ENCODE measurements at places on chromosomes 6 and 20.

GRCh38 chr6:27078734-27079357, 168.7 kb upstream of the PRSS16 start:
- no peak for DNase-seq

DNA sequence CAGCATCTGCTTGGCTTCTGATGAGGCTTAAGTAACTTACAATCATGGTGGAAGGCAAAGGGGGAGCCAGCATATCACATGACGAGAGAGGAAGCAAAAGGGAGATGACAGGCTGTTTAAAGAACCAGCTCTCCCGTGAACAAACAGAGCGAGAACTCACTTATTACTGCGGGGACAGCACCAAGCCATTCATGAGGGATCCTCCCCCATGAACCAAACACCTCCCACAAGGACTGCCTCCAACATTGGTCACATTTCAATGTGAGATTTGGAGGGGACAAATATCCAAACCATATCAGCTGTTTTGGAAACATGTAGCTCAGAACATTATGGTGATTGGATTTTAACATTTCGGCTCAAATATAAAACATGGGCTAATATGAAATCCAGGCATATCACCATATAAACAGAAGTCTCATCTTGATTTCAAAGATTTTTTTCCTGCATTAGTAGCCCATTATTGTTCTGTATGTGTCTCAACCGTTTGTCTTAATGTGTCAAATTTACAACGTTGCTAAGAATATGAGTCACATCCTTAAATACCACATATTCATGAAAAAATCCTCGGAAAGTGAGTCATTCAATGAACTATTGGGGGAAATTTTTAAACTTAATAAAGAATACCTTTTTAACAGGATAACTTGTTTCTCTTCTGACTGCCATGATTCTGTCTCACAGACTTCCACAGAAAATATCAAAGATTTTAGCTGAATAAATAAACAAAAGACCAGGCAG, 894.3 kb downstream of the TFAP2A start:
- no peak for DNase-seq

DNA sequence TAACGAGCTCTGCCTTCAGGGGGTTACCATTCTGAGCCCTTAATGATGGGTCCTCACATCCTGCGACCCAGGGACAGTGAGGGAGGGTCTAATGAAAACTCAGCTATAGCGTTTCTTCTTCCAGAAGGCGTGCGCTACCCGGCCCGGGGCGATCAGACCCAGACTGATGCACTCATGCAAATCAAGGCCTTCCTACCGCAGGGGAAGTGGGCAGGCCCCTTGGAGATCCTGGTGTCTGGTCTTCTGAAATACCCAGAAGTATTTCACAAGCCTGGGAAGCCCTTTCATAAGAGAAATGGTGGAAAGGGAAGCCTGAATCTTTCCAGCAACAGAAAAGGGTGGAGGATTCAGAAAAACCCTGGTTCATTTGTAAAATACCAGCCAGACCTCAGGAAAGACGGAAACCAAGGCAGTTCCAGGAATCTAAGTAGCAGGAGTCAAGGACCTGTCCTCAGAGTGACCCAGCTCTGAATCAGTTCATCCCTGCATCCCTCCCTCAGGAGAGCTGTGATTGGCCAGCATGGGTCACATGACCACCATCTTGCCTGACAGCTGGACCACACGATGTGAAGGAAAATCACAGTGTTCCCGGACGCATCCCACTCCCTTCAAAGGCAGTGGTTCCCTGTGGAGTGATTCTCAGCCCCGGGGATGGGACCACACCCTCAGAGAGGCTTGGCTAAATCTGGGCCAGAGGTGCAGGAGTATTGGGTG, 12.7 kb downstream of the BFSP1 start:
- no peak for DNase-seq

DNA sequence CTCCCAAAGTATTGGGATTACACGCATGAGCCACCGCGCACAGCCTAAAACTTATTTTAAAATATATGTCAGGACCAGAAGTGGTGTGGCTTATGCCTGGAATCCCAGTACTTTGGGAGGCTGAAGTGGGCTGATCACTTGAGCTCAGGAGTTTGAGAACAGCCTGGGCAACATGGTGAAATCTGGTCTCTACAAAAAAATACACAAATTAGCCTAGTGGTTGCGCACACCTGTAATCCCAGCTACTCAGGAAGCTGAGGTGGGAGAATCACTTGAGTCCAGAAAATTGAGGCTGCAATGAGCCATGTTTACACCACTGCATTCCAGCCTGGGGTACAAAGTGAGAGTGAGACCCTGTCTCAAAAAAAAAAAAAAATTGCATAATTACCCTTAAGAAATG, 13.7 kb downstream of the PXT1 start:
- DNase-seq: no peak

DNA sequence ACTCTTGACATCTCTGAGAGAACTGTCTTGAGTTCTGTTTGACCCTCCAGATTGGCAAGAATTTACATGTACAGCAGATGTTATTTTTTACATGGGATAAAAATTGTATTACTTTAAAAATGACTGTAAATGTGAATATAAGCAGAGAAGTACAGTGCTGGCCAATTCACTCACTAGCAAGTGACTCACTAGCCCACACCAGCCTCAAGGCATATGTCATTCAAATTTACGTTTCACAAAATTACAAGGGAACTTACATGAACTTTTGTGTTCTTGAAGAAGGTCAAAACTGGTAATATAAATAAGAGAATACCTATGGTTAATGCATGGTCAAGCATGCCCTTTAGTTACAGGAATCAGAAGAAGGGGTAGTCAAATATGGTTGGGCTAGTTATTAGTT, 54.0 kb upstream of the HMGCLL1 start:
- DNase-seq: no peak

DNA sequence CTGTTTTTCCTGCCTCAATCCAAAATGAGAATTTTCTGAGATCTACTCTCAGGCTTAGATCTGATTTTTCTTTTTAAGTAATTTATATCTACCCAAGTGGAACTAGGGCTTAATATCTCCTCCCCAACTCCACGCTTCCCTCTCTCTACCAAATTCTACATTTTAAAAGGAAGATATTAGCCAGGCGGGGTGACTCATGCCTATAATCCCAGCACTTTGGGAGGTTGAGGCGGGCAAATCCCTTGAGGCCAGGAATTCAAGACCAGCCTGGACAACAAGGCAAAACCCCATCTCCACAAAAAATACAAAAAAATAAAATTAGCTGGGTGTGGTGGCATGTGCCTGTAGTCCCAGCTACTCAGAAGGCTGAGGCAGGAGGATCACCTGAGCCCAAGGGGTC, 61.0 kb downstream of the MTFR2 start:
- DNase-seq: no peak

GRCh38 chr6:165671222-165671768, 8.3 kb upstream of the PDE10A start:
- no peak for DNase-seq

DNA sequence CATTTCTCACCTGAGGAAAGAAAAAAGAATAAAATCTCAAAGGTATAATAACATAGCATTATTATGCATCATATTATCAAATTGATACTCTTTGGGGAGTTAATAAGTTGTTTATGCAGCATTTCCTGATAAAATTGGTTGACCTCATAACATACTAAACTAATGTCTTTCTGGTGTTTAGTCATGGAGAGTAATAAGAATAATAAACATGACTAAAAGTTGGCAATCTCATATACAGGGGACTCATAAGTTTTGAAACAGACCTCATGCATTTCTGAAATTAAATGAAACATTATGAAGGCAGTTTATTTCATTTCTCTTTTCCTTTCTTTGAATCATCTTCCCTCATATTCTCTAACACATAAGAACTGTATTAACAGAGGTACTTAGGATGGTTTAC, 60.5 kb upstream of the PRDM1 start:
- DNase-seq: no peak

DNA sequence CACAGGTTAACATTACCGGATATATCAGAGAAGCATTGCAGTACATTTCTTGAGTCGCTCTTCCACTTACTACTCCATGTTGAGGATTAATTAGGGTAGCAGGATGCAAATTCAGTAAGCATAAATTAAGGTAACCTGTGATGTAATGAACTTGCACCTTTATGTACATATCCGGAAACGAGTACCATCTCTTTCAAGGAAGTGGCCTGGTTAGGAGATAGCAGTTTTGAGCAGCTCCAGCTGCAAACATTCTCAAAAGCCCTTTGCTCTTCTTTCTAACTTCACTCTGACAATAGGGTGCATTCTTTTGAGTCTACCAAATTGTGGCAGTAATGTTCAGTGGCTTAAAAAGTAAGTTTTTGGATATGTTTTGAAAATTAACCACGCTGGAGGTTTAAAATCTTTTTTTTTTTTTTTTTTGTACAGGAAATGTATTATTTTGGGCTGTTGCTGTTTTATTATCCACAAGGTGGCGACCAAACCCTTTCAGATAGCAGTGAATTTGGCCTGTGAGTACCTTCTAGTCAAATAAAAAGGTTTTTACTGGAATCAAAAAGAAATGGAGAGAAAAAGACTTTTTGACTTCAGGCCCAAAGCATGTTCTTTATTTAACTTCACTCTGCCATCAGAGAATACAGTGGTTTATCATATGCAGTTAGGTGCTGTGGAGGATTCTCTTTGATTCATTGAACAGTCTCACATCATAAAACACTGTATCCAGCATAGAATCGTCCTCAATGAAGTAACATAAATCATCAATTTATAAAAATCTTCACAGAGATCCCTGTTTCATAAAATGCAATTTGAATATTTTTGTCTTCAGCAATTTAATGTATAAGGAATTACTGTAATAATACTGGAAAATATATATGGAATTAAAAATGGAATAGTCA, 8.9 kb downstream of the FAM217B start:
- no peak for DNase-seq

DNA sequence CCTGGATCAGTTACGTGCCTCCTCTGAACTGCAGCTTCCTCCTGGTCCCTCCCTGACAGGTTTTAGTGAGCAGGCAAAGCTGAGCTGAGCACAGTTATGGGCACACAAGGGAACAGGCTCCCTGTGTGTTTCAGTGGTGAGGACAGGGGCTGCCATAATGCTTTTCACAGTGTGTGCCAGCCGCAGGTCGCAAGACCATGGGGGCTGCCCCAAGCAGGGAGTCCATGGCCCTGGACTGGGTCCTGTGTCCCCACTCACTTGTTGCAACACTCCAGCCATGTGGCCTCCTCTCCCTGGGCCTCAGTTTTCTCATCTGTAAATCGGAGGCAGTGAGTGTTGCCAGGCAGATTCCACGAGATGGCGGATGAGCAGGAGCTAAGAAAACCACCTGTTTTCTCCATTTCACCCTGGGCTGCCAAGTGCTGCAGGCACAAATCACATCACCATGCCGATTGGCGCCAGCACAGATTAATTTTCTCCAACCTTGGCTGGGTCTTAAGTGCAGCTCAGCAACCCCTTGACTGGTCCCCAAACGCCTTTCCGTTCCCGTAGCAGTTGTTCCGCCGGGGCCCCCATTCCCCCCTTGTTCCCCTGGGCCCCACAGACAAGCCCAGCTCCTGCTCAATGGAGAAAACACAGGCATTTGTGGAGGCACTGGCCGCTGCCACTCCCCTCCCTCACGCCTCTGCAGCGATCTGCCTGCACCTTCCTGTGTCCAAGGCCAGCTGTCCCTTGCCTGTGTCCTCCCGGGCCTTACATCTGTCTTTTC, 57.1 kb upstream of the NNAT start:
- DNase-seq: no peak

- no peak for DNase-seq
Measured at GRCh38 chr6:41877051-41877680, 18.0 kb downstream of the USP49 start.

DNA sequence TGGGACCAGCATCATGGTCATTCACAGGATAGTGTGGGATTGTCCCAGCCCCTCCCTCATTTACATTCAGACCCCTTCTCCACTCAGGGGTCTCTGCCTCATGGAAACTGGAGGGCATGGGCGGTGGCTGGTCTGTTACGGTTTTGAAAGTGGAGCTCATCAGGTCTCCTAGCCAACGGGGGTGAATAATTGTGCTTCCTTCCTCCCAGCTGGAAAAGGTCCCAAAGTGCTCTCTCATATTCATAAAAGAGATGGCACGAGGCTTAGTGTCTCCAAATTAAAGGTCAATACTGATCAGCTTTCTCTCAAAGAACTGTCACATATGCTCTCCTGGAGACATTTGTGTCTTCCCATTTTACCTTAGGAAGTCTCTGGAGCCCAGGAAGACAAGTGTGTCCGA, 19.9 kb downstream of the JARID2 start:
- no peak for DNase-seq

- no peak for DNase-seq
Measured at GRCh38 chr20:43681991-43682410, 15.1 kb downstream of the MYBL2 start.

- DNase-seq: no peak
Measured at GRCh38 chr20:55783381-55783780, 221.9 kb downstream of the CBLN4 start.

- DNase-seq: no peak
Measured at GRCh38 chr20:38658879-38659596, 57.4 kb downstream of the ARHGAP40 start.

GRCh38 chr6:152057832-152058498, 250.5 kb downstream of the ESR1 start:
- no peak for DNase-seq

GRCh38 chr20:25195962-25196785, 662 bp downstream of the ENTPD6 start:
- DNase-seq: no peak

GRCh38 chr6:5208057-5208456, 52.7 kb downstream of the LYRM4 start:
- DNase-seq: no peak

DNA sequence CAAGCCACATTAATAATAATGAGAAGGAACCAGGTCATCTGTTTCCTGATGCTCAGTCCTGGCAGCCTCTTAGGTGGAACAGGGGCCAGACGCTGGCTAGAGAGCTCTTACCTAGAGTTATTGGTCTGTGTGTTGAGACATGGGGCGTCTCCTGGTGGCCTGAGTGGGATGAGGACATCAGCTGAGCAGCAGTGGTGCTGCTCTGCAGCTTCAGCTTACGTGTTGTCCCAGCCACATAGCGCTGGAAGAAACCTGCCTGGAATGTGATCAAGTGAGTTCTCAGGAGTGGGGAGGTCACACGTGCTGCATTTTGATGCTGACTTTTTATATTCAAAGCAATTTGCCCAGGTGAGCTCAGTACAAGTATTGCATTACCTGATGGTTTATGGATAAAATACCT, 355.4 kb downstream of the CDH26 start:
- DNase-seq: no peak

DNA sequence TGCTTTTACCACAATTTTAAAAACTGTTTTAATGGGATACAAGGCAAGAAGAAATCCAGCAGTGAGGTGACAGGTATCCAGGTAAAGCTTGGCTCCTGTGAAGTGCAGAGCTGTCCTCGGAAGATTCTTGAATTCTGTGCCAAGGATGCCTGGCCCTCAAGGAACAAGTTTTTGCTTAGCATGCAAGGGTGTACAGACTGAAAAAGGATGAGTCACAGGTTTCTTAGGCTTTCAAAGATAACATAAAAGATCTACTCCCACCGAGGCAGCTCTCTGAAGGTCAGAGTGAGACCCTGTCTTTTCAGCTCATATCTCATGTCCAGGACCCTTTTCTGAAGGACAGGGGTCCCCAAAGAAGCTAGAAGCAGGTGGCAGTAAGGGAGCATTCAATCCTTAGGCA, 83.3 kb downstream of the CHD6 start:
- DNase-seq: no peak
